ENCODE measurements at places on chromosomes 12 and 14.
A peak's percentile ranks its signal among the peaks of the same experiment; 100 is the strongest.

GRCh38 chr12:123743002-123743401 is 19.1 kb upstream of the DNAH10 start:
- no peak for DNase-seq

GRCh38 chr14:62097072-62097471 is 334.9 kb downstream of the SNAPC1 start:
- DNase-seq = no peak

GRCh38 chr12:19799216-19799615 is 359.9 kb downstream of the AEBP2 start:
- DNase-seq = no peak

GRCh38 chr14:69828354-69828753 is 31.3 kb upstream of the SLC10A1 start:
- no peak for DNase-seq

GRCh38 chr12:24595652-24596235 is 353.2 kb downstream of the BCAT1 start:
- DNase-seq = no peak

GRCh38 chr12:9340422-9341259 is 132.4 kb upstream of the PZP start:
- DNase-seq = no peak

DNA sequence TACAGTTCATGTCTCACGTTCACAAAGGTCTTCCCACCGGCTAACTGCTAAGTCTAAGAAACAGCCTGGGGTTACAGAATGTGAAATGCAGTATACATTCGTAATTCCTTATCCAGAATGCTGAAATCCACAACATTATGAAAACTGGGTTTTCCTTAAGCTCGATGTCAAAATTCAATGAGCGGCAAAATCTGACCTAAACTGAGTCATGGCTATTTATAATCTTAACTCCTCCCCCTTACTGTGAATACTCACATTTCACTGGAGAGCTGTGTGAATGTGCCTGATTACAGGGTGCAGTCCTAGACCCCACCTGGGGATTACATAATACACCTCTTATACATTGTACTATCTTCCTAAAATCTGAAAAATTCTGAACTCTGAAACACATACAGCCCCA is 35.3 kb downstream of the STX2 start:
- no peak for DNase-seq

DNA sequence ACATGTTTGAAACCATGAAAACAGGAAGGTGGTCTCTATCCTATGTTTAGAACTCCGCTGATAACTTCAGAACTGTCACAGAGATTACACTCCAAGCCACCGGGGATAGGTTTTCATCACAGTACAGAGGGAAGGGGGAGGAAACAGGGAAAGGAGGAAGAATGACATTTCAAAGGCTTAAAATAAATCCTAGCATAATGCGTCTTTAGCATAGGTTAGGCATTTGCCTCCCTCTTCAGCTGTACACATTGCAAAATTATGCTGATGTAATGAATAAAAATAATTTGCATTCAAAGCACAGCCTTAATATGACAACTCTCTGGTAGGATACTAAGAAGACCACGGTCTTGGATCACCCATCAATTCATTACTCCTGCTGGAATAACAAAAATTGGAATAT is 54.3 kb upstream of the PYGL start:
- no peak for DNase-seq

DNA sequence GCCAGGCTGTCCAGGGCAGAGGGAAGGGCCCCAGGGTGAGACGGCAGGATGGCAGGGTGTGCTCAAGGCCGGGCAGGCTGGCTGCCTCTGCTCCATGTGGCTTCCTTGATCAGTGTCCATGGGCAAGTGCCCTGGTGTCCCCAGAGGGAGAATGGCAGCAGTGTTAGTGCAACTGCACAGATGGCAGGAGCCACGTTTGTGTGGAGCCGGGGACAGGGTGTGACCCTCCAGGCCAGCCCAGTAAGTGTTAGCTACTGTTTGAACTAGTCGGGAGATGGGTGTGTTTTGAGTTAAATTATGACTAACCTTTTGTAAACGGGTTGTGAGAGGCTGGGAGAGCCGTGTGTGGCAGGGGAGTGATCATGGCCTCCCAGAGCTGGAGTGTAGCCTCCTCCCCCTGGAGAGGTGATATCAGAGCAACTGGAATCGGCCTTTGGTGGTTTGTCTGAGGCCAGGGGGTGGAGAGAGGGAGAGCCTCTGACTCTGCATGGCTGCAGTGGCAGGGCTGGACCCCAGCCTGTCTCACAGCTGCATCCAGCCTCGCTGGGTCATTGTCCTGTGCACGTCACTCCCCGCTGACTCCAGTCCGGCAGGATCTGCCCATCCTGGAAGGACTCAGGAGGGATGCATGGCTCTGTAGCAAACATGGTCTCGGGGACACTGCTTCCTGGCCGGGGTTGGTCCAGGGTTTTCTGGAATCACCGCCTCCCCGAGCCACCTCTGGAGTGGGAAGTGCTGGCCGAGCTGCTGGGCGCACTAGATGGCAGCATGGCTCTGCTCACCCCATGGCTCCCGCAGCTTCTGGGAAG is 27.8 kb downstream of the AACS start:
- DNase-seq = no peak

GRCh38 chr14:91394105-91395081 is 23.2 kb downstream of the CCDC88C start:
- no peak for DNase-seq

DNA sequence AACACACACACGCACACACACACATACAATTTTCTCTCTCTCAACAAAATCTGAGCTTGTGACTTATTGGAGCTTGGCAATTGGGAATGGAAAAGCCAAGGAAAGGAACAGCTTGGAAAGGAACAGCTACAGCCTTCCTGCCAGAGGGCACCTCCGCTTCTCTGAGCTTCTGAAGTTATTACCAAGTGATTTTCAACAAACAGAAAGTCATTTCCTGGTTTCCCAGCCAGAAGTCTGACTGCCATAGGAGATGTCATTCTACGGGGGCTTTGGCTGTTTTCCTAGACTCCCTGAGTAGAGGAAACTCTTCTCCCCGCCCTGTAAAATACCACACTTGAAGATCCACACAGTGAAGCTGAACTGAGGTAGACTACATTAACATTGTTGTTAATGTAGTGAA is 198.3 kb downstream of the CFAP54 start:
- no peak for DNase-seq

DNA sequence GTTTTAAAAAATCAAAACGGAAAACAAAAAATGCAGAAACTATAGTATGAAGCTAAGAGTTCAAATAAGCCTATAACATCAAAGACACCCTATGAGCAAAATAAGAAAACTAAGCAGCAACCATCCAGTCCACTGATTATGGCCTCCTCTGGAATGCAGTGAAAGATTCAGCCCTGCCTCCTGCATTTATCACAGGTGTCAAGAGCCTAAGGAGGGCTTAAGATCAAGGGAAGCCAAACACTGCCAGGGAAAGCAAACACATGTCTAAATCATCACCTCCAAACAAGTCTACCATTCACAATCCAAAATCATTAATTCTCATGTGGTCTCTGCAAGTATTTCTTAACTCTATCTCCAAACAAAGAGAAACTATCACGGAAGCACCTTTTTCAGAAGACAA is 28.4 kb downstream of the SARNP start:
- DNase-seq = no peak

DNA sequence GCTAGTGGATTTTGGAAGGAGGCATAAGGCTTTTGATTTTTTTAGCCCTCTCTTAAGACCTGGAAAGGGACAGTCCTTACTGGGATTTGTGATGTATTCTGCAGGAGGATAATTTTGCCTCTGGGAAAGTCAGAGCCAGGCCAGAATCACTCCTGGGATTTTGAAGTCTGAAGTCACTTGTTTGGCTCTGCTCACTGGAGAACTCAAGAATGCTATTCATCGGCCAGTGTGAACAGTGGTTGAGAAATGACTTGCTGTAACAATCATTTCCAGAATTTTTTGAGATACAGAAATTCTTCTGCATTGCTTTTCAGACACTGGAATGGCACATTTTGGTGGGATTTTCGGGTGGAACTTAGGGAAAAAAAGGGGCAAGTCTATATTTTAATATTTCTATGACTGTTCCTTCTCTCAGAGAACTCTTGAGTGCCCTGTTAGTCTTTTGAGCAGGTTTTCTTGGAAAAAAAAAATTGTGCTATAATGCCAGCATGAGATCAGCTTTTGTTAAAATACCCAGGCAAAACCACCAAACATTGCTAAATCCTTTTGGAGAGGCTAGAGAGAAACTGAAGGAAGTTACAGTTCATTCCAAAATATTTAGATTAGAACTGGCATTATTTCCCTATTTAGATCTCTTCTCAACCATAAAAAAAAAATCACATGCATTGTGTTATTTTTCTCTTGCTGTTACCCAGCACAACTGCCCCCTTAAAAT is 26.1 kb upstream of the BHLHE41 start:
- no peak for DNase-seq

GRCh38 chr12:3220382-3221321 is 143.5 kb downstream of the TSPAN9 start:
- DNase-seq = no peak

DNA sequence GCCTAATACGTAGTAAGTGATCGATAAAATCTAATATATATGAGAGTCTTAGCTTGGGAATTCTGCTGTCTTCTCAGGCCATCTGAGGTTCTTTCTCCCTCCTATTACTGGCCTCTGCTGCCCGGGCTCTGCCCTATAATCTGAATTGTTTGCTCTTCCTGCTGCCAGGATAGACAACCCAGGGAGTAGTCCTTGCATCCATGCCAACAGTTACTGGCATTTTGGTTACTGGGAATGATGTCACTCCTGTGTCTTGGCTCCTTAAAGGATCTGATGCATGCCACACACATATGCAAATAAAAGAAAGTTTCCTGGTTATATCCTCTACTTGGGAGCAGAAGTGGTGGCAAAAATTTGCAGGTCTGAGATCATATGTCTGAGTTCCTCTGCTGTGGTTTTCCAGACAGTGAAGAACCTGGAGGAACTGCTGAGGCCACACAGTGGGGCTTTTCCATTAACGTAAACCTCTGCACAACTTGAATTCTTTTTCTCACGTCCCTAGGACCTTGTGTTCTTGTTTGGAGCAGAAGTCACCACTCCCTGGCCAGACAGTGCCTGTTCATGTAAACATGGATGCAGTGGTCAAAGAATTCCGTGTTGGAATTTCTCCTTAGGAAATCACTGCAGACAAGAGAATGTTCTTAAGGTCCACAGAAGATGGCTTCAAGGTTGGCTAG is 320.6 kb upstream of the TBX3 start:
- no peak for DNase-seq

GRCh38 chr12:80625051-80625450 is 82.4 kb upstream of the MYF6 start:
- no peak for DNase-seq

DNA sequence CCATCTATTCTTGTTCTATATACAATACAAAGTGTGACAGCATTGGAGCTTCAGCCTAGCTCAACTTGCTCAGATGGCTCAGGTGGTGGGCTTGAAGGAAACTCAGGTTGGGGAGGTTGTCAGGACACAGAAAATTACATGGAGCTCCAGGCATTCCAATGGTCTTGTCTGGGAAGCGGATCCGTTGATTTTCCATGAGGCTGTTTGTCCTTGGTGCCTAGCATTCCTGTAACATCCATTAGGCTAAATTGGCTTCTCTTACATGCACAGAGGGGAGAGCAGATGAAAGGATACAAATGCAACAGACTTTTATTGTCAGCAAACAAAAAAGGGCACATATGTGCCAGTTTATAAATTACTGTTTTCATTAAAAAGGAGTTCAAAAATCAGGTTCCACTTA is 75.5 kb upstream of the OTX2 start:
- DNase-seq = no peak

GRCh38 chr12:59023861-59024424 is 103.6 kb upstream of the LRIG3 start:
- DNase-seq = no peak

GRCh38 chr12:21509768-21510167 is 8.2 kb downstream of the GOLT1B start:
- peak; percentile 15 for DNase-seq

- no peak for DNase-seq
Measured at GRCh38 chr14:63134801-63135200, 69.4 kb upstream of the RHOJ start.

DNA sequence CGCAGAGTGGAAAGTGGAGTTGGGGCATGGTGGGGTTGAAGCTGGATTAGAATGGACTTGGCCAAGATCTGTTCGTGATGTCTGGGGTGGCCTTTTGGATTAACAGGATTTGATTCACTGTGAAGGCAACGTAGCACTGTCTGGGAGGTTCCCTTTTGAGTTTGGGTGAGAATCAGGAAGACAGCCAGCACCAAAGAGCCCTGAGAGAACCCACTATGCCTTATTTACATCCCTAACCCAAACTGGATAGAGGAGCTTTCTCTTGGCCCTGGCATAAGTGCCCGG is 269.6 kb downstream of the ZFP36L1 start:
- DNase-seq = no peak

- DNase-seq = no peak
Measured at GRCh38 chr14:26765768-26766520, 168.1 kb upstream of the NOVA1 start.

GRCh38 chr12:48024735-48025134 is 20.5 kb upstream of the COL2A1 start:
- DNase-seq = no peak

- no peak for DNase-seq
Measured at GRCh38 chr14:102608064-102608446, 15.6 kb downstream of the RCOR1 start.

DNA sequence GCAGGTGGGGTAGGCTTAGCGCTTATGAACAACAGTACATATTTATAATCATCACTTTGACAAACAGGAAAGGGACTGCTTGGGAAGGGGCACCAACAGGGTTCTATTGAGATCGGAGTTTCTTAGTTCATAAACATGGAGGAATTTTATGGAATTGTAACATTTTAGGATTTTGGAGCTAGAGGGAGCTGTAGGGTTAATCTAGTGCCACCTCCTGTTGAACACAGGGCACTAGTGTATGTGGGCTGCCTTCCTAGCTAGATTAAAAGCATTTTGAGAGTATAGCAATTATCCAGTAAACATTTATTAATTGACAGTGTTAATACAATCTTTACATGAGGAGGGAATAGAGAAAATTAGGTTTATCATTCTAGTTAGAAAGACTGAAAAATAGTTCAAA is 23.1 kb upstream of the TBC1D30 start:
- DNase-seq = no peak

GRCh38 chr12:64826234-64826633 is 1.8 kb downstream of the TBC1D30 start:
- peak; percentile 47 for DNase-seq

DNA sequence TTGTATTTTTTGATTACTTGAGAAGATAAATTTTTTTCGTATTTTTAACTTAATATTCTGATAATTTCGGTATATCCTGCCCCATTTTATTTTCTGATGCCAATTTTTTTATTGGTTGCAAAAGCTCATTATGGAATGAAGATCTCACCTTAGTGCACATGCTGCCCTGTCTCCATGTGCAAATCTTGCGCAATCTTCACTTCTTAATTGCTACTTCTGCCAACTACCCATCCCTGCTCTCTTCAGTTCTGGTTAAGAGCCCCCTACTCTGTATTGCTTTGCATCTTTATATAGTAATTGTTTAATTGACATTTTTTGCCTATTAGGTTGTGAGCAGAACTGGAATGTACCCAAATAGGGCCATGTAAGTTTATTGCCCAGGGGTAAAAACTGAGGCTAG is 20.5 kb upstream of the LRRK2 start:
- DNase-seq = no peak

- no peak for DNase-seq
Measured at GRCh38 chr12:109779382-109779781, 53.8 kb downstream of the TRPV4 start.

Measured in stimulated activated naive CD8-positive, alpha-beta T cell treated with anti-CD3 and anti-CD28 coated beads, Interleukin-15, amount 100 ng/mL, for 72 hours (primary cell).